Right renal cortex interstitium (tissue), 3 donors: ENCODE measurements at places on chromosomes 2 and 18. TPM values are rescaled to one million over a fixed set of nuclear protein-coding genes. Genes with fewer than 3 reads are reported as not detected.

SERPINE2 gene
- 171 TPM for polyA plus RNA-seq

DYNAP gene
- polyA plus RNA-seq = not detected

DNA sequence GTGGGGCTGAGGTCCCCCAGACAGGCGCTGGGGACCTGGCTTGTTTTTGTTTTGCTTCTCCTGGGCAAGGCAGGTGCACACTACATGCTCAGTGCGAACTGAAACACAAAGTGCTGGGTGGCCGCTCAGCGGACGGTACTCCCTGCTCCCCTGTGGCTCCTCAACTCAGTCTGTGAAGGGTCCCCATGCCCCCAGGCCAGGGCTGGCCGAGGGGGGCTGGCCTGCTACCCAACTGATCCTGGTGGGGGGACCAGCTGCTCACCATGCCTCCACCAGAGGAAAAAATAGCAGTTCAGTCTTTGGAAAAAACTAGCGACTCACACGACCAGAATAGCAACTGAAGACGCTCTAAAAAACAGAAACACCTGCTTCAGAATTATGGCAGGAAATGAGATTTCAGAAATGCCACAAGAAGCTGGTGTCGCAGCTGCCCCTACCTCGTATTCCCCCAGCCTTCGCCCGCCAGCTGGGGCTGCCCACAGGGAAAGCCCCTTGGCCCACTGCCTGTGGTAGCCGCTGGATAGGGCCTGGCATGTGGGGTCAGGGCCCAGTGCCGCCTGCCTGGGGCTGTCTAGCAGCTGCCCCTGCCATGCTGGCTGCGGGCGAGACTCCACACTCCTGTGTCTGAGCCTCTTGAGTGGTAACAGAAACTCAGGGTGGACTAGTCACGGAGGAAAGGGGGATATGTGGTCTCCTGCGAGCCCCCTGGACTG, 43.7 kb downstream of the MEX3C start:
- no peak for DNase-seq

POTEC gene
- polyA plus RNA-seq = 0.06 TPM
